PC-9 (cell line): ENCODE measurements at places on chromosomes 2 and 18.

GRCh38 chr2:221673248-221673647 lies 101.1 kb upstream of the EPHA4 start:
- DNase-seq: no peak

GRCh38 chr2:173884025-173884802 lies 81.0 kb downstream of the SP3 start:
- DNase-seq: peak; percentile 49

GRCh38 chr2:159922563-159922962 lies 124.6 kb upstream of the CD302 start:
- DNase-seq: no peak

DNA sequence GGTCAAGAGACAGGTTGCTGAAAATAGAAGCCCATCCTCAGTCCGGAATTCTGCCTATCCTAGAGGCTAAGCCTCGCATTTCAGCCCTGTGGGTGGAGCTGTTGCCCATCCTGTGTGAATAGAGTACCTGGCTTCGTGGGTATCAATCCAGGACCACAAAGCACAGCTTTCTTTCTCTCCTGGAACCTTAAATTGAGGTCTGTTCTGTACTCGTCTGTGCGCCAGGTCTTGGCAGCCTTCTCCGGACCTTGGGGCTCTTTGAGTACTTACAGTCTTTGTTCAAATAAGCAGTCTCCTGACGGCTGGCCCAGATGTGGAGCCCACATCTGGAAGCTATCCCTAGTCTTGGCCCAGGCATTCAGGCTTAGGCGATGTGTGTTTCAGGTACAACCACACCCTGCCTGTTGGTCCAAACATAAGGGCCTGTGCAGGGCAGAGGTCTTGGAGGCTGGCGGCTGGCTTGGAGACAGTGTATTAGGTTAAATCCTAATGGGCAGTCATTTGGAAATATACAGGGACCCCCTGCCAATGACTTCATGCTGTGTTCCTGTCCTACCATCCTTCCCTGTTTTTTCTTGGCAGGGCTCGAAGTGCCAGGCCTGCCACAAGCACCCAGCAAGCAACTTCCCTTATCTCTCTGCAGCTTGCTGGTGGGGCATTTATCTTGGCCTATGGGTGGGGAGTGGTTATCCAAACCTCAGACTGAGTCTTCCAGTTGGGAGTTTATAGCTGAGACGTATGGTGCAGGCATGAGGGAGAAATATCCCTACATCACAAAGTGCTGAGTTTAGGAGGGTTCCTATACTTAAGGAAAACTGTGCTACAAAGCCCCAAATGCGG lies 294.1 kb downstream of the BCL2 start:
- peak; percentile 10 for DNase-seq
